ENCODE measurements at places on chromosomes 1 and 21.

GRCh38 chr21:43343095-43343991 is 83.6 kb downstream of the SIK1 start:
- no peak for DNase-seq

DNA sequence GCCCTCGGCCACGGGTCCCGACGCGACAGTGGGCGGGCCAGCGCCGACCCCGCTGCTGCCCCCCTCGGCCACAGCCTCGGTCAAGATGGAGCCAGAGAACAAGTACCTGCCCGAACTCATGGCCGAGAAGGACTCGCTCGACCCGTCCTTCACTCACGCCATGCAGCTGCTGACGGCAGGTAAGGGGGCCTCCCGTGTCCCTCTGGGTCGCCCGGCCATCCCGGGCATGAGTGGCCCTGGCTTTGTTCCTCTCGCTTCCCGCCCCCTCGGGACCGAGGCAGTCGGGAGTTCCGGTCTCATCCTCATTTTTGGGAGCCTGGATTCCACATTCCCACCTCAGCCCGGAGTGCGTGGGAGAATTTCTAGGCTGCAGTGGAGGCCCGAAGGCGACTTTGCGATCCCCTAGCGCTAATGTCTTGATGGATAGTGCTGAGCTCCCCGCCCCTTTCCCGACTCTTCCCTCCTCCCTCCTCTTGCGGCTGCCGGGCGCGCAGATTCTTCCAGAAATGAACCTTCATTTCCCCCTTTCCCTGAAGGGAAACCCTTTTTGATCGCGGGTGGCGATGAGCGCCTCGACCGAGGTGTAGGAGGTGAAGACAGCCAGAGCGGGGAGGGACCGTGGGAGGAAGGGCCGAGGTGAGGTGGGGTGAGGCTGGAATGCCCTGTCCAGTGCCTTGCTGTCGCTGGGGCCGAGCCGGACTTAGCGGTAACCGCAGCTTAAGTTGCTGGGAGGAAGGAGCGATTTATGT is 705 bp downstream of the KHDRBS1 start:
- no peak for DNase-seq

- DNase-seq = no peak
These were observed 44.5 kb downstream of the LRRC38 start for GRCh38 chr1:13469343-13469742.

GRCh38 chr1:246261639-246262038 is 245.4 kb downstream of the SMYD3 start:
- no peak for DNase-seq

DNA sequence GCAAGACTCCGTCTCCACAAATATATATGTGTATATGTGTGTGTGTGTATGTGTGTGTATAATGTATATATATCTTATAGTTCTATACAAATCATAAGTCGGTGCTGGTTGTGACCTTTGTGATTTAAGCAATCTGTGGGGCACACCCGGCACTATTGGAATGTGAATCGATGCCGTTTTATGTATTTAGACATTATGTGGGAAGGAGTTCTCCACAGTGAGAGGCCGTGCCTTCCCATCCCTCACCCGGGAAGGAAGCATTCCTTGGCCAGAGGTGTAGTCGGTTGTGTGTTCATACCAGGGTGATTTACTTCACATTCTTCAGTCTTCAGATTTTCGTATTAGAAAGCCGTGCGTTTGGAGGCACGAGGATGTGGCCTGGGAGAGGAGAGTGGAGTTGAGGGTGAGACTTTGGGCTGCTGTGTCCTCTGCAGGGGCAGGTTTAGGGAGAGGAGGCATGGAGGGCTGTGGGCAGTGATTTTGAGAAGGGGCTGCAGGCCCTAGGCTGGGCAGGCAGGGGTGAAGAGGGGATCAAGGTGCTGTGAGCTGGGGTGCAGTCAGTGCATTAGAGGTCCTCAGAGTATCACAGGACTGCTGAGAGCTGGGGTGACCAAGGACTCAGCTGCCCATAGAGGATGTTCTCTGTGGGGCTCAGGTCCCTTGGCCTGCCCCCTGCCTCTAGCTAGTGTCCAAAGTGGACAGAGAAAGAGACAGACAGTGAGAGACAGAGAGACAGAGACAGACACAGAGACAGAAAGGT is 57.7 kb downstream of the TRIM11 start:
- no peak for DNase-seq

DNA sequence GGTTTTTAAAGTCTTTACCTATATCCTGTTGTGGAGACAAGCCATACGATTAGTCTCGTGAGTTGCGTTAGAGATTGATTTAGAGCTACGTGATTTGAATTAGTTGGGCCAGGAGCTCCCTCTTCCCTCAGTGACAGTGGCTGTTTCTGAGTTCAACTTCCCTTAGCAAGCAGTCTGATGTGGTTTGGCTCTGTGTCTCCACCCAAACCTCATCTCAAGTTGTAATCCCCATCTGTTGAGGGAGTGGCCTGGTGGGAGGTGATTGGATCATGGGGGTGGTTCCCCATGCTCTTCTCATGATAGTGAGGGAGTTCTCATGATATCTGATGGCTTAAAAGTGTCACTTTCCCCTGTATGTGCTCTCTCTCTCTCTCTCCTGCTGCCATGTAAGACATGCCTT is 192.9 kb upstream of the PTGFR start:
- DNase-seq = no peak

DNA sequence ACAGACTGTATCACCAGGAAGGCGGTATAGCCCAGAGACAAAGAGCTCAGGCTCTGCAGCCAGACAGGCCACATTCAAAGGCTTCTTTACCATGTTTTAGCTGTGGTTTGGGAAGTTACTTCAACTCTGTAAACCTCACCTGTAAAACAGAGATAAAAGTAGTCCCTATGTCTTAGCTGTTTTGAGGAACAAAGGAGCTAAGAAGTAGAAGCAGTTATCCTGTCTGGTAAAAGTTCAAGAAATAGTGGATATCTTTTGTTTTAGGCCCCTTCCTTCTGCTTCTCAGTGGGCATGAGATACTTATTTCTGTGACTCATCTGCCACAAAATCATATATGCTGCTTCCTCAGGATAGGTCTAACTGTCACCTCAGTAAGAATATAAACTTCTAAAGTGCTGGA is 6.5 kb downstream of the CD34 start:
- DNase-seq = no peak

DNA sequence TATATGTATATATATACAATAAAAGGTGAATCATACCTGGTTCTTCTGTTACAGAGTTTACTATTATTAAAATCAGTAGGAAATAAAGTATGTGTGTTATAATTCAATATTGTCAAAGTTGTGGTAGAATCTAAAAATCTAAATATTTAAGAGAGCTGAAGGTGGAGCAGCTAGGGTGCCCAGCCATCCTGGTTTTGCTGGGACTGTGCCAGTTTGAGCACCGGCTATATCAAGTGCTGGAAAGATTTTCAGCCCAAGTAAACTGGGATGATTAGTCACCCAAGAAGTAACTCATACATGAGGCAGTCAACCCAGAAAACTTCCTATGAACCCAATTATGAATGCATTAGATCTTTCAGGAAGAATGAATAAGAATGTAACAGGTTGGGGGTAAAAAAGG is 16.9 kb upstream of the KRTAP19-5 start:
- no peak for DNase-seq

GRCh38 chr21:26965040-26965906 is 1.6 kb downstream of the ADAMTS5 start:
- no peak for DNase-seq
